ENCODE measurements at places on chromosomes 6 and 20.

DNA sequence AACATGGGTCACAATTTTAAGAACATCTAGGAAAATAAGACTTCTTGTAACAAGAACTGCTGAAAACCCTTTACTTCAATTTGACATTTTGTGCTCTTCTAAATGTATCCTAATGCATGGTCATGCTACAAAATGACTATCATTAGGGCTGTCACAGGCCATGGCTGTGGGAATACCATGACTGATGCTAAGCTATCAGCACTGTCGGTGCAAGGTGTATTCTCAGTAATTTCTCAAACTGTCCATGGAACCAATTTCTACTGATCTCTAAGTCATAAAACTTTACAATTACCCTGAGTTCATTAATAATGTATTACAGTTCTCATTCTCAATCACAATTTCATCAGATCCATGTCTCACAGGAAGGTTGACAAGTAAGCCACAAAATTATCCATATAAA lies 625.3 kb downstream of the EYS start:
- DNase-seq, result no peak

DNA sequence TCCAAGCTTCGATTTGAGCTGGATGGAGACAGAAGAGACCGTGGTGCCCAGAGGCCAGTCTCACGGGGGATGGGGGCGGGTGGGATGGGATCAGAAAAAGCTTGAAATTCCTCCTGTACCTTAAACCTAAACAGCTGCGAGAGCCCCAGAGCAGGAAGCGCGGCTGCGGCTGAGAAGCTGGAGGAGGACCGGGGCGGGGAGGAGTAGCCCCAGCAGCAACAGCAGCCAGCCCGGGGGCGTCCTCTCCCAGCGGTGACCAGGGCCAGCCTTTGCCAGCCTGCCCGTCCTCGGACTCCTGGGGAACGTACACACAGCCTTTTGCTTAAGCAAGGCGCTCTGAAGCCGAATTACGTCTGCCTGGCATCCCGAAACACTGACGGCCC lies 17.4 kb upstream of the PRDM13 start:
- DNase-seq, result no peak

GRCh38 chr20:1657556-1658334 lies at the start of gene SIRPG:
TSS of gene SIRPG (minus strand) at chr20:1657779. CDS start at chr20:1657714, 65 bp downstream.
- DNase-seq, result peak; percentile 20

DNA sequence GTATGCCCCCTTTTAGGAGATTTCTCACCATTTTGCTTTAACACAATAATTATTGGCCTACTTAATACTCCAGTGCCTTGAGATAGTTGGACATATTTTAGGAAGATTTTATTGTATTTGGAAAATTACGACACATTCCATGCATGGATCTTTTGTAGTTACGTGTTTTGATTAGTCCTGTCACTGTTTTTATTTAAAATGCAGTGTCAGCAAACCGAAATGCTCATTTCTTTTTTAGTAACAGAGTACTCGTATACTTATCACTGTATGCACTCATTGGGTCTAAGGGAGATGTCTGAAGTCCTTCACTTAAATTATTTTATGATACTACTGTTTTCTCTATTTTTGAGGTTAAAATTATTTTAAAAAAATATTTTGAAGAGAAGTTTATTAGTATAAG lies 153.8 kb downstream of the QKI start:
- no peak for DNase-seq

DNA sequence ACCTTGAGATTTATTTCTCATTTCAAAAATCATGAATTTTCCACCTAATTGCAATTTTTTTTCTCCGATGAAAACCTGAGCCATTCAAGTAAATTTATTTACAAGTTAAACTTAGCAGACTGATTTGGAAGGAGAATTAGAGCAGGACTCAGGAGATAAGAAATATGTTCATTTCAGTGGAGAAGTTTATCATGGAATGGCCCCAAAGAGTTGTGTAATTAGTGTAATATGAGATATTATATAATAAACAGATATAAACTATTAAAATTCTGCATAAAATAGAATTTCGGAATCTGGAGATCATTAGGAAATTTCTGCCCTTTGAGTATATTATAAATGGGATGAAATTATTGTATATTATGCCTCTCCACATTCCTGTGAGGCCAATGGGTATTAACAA lies 596.8 kb downstream of the QKI start:
- DNase-seq, result no peak

DNA sequence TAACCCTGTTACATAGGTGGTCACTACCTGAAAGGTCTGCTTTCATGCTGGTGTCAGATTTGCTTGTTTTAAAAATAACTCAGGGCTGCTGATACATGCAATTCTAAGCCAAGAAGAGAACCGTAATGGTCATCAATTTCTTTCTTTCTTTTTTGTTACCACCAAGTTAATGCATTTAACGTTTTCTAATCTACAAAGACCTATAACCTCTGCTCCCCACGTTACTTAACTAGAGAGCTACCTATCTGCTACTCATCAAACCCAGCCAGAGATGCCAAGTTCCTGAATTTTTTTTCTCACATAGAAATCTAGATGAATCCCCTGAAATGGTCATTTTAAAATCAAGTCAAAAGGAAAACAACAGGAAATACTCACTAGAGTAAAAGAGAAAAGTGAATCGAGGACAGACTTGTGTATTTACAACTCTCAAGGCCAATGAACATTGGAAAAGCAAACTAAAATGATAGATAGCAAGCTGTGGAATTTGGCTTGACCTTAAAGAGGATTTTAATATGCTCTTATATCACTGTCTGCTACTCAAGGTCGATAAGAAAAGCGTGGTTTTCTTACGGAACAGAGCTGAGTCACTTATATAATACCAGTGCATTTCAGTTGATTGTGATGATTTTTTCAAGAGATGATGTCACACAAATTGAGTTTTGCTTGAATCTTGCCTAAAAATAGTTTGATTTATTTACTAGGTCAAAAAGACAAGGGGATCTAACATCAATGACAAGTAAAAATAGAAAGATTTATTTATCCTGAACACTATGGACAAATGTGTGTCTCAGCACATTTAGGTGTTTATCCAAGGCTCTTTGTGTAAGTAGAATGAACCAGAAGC lies 67.9 kb downstream of the SGK1 start:
- DNase-seq, result no peak

GRCh38 chr6:105780146-105780860 lies 305.8 kb upstream of the PRDM1 start:
- DNase-seq, result peak; percentile 71
